ENCODE measurements at places on chromosomes 6 and 20.

DNA sequence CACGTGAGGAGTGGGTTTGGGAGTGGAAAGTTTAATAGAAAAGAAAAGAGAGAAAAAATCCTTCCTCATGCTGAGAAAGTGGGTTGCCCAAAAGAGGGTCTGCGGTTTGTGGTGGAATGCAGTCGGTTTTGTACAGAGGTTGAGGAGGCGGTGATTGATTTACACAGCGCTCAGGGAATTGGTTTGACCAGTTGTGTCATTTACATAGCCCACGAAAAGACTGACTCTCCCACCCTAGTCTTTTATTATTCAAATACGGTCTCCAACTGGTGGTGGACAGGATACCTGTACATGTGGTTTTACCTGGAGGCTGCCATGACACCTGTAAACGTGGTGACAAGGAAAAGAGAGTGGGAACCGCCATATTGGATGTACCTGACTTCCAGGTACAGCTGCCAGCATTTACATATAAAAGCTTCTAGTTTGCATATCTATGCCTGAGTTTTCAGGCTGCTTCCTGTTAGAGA is 42.1 kb downstream of the HLA-DPB1 start:
- DNase-seq, result no peak

DNA sequence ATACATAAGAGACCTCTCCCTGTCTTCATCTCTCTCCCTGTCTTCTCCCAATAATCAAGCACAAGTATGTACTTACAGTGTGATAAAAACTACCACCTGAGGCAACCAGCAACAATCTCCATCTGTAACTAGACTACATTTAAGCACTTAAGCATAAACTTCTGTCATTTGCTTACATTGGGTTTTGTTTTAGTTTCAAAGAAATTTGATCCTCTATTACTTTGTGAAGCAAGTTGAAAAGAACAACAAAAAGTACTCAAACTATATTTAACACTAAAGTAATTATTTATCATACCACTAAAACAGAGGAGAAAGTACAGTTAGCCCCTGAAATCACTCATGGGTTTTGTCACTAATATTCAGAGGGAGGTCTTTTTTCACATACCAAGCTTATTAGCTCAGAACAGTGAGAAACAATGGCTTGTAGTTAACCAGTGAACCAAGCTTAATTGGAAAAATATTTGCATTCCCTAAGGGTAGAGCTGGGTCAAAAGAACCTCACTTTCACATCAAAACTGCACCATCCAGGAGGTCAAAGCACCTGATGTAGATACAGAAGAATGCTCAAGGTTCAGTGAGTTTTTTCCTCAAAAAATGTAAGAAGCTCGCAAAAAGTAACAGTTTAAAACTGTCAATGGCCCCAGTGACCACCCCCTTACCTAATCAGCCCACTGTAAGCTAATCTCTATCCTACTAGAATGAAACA is 34.1 kb downstream of the DCDC2 start:
- DNase-seq, result no peak

- no peak for DNase-seq
These were observed 17.4 kb upstream of the TMEM217 start for GRCh38 chr6:37275350-37275749.

- DNase-seq, result no peak
These were observed 350.9 kb upstream of the PRND start for GRCh38 chr20:4370851-4371250.

DNA sequence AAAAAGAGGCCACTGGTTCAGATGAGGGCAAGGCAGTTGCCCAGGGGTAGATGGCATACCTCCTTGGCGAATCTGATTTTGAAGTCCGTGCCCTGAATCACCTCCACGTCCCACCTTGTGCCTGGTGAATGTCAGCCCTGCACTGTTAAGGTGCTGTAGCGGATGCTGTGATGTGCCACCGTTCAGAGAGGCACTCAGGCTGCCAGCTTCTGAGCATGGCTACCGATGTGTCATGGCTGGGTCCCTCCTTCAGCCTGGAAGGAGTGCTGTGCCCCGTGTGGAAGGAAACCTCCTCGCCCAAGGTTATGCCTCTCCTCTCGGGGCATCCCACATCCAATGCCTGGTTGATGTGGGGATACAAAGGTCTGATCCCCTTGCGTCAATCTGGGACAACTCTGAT is 43.6 kb downstream of the UST start:
- no peak for DNase-seq

DNA sequence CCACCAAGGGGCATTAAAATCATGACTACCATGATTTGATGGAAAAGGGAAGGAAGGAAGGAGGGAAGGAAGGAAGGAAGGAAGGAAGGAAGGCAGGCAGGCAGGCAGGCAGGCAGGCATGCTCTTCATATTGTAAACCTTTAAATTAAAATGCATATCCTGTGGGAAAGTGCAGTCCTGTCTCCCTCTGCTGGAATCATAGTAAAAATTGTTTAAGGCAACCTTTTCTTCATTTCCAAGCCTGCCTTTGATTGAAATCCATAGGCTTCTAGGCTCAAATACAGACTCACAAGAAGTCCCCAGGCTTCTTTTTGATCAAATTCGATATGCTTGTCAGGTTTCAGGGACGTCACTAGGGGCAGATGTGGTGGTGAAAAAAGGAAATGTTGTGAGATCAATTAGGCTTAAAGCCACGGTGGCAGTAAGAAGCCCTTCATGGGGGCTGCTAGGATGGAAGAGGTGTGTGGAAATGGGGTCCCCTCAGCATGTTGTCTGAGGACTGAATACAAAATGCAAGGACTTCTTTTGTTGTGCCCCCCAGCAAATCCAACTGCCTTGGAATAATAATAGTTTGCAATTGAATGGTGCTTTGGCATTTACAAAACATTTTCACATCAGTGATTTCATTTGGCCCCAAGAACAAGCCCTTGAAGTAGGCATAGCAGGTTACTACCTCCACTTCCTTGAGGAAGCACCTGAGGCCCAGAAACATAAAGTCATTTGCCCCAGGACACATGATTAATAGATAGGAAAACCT is 25.6 kb upstream of the GABRR1 start:
- no peak for DNase-seq

GRCh38 chr6:126983779-126984178 is 134.7 kb upstream of the RSPO3 start:
- no peak for DNase-seq

DNA sequence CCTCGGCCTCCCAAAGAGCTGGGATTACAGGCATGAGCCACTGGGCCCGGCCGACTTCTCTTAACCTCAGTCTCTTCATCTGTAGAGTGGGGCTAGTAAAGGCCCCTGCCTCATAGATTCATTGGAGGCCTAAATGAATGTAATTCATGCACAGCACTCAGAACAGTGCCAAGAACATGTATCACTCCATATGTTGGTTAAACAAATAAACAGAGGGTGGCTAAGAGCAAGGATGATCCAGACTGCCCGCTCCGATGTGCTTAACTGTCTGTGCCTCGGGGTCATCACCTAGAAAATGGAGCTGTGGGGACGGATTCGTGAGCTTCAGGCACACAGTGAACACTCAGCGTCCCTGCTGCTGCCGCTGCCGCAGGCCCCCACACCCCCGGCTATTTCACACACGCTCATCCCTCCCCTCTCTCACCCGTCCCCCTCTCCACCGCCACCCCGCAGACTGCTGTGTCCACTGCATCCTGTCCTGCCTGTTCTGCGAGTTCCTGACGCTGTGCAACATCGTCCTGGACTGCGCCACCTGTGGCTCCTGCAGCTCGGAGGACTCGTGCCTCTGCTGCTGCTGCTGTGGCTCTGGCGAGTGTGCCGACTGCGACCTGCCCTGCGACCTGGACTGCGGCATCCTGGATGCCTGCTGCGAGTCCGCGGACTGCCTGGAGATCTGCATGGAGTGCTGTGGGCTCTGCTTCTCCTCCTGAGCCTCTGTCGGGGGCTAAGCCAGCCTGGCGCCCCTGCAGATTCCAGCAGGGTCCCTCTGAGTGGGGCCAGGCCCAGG is 14.8 kb downstream of the MDFI start:
- DNase-seq, result no peak

- no peak for DNase-seq
These were observed 50.1 kb downstream of the SLC9A8 start for GRCh38 chr20:49862607-49863200.

DNA sequence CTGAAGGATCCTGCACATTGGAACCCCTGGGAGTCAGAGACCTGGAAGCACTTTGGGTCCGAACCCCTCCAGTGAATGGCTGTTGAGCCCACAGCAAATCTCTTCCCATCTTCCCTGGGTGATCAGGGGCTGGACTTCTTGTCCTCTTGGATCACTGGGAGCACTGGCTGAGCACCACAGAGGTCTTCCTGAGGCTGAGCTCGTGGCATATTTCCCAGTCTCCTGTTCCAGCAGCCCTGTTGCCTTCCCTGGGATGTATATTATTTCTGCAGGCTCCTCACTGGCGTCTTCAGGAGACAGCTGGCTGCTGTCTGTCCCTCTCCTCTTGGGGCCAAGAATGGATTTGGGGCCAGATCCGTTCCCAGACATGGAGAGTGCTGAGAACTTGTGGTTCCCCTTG is 43.4 kb downstream of the PTK7 start:
- no peak for DNase-seq

DNA sequence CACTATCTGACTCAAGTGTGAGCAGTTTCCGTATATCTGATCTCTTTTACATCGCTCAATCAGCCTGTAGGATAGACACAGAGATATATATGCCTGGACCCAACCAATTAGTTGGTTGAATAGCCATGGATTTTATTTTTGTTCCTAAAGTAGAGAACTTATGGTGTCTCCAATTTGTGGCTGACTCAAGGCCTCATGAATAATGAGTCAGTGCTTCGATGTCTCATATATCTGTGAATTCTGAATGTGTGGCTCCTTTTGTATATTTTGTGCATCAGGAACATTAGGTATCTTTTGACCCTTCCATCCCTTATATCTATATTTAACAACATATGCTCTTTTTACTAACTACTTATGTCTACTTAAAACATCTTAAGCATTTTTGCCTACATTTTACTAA is 64.5 kb downstream of the OR2B2 start:
- DNase-seq, result no peak

DNA sequence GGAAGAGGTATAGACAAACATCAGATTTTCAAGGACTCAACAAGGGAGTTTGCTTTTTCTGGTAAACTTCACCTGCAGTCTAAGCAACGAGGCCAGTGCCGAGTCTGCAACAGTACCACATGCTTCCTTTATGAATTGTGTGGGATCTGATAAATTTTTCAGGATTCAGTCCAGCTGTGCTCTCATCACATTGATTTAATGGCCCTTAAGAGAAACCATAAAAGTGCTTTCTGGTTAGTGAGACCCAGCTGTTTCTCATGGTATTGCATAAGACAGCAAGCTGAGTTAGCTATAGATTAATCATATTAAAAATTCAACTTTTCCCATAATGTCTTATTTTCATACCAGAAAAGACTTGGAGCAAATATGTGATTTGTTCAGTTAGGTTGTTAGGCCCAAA is 291.4 kb downstream of the CENPW start:
- DNase-seq, result no peak

- DNase-seq, result no peak
These were observed 31.9 kb downstream of the STK35 start for GRCh38 chr20:2133318-2134183.

- DNase-seq, result no peak
These were observed 91.5 kb downstream of the HIVEP2 start for GRCh38 chr6:142853244-142854180.

- DNase-seq, result no peak
These were observed 3.1 kb upstream of the EIF6 start for GRCh38 chr20:35287509-35288324.

DNA sequence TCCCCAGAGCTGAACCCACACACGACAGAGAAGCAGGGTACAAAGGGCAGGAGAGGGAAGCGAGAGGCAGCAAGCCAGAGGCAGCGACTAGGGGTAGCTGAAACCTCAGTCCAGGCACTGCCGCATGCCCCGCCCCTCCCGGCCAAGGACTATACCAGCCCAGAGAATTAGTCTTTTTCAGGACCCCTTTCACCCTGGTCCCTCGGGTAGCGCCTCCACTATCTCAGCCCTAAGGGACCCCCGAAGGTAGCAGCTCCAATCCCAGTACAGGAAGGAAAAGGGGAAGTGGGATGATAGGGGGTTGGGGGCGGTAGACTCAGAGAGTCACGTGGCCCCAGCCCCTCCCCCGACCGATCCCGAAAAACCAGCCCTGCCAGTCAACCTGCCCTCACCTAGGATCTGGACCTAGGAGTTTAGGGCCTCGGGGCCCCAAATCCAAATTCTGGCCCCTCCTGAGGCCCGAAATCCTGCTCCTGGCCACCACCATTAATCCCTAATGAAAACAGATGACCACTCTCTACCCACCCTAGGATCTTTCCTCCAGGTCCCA is 1.3 kb downstream of the RGL2 start:
- DNase-seq, result no peak

- no peak for DNase-seq
These were observed 4.6 kb upstream of the TGM2 start for GRCh38 chr20:38169636-38170193.

- no peak for DNase-seq
These were observed 88.3 kb downstream of the CEBPB start for GRCh38 chr20:50278684-50279531.

GRCh38 chr6:148316308-148316707 is 26.3 kb upstream of the SASH1 start:
- DNase-seq, result no peak

GRCh38 chr6:57207141-57207540 is 15.0 kb downstream of the RAB23 start:
- DNase-seq, result no peak

- DNase-seq, result no peak
These were observed 1729.5 kb downstream of the GRIK2 start for GRCh38 chr6:103122766-103123601.

DNA sequence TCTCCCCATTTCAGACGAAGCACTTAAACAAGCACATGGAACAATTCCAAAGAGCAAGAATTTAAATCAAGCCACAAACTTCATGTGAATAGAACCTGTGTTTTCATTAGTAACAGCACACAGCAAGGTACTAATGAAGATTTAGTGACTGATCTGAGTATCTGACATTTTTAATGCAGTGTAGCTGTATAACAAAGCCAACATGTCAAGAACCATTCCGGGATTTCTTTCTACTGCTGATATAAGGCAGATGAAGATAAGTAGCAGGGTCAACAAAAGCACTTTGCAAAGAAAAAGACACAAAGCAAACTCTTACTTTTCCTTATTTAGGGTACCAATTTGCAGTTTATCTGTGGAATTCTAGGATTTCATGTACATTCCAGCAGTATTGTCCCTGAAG is 11.3 kb downstream of the SLC17A5 start:
- DNase-seq, result no peak

- peak; percentile 16 for DNase-seq
These were observed 43.4 kb downstream of the NHSL1 start for GRCh38 chr6:138455746-138456400.

DNA sequence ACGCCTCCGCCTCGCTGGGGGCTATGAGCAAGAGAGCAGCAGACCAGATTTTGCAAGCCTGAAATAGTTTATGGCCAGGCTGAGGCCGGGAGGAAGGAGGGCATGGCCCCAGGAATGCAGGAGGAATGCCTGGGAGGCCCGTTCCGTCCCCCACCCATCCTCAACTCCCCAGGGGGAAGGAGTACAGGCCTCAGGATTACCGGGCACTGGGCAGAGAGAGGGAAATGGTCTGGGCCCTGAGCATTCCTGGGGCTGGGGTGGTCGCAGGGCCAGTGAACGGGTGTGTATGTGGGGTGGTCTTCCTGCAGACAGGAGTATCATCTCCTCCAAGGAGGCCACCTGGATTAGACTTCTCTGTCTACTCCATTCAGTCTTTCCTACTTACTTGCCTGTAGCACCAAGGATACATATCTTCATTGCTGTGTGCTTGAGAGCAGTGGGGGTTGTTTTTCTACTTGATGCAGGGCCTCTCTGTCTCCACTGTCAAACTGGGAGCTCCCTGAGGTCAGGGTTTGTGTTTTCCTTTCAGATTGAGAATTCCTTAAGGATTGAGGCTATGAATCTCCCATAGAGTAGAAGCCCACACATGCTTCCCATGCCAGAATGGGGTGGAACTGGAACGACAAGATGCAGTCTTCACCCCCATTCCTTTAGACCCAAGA is 81.3 kb downstream of the VEGFA start:
- no peak for DNase-seq

All from T-helper 22 cell (primary cell).